Nucleus accumbens (tissue), 56 donors: ENCODE measurements at places on chromosomes 16 and 17.
A peak's percentile ranks its signal among the peaks of the same experiment; 100 is the strongest.

DNA sequence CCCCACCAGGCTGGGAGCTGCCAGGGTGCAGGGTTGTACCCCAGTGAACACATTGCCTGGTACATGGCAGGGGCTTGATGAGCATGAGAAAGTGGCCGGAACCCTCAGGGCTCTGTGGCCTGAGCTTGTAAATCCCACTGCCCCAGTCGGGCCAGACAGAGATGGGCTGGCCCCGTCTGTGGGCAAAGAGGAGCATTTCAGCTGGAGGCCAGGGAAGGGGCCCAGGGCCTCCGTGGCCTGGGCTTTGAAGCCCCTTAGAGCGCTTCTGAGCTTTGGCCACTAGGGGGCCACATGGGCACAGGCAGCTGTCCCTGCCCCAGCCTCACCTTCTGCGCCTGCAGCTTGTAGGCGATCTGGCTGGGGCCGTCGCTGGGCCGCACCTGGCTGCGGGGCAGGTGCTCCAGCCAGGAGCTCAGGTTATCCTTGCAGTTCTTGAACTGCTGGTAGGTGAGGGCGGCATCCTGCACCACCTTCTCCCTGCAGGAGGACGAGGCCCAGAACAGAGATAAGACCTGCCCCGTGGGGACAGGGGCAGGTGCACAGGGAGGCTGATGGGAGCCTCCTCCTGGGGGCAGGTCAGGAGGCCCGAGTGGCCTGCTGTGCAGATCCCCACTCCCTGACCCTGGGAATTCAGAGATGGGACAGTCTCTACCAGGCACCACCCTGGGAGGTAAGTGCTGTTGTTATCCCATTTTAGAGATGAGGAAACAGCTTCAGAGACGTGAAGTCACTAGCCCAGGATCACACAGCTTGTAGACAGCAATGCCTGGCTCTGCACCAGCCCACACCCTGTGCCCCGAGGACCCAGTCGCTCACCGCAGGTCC is 12.8 kb downstream of the EVPL start:
- DNase-seq: no peak

DNA sequence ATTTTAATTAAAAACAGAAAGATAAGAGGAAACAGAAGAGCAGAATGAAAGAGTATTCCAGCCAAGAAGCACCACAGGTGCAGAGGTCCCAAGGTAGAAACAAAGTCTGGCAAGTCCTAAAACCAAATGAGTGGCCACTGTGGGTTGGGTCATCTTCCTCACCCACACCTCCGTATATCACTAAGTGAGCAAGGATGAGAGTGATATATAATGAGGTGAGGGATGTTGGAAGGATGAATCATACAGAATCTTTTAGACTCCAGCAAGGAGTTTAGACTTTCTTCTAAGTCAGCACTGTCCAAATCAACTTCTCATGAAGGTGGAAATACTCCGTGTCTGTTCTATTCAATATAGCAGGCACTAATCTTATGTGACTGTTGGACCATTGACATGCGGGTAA is 70.8 kb downstream of the SHISA9 start:
- no peak for DNase-seq

DNA sequence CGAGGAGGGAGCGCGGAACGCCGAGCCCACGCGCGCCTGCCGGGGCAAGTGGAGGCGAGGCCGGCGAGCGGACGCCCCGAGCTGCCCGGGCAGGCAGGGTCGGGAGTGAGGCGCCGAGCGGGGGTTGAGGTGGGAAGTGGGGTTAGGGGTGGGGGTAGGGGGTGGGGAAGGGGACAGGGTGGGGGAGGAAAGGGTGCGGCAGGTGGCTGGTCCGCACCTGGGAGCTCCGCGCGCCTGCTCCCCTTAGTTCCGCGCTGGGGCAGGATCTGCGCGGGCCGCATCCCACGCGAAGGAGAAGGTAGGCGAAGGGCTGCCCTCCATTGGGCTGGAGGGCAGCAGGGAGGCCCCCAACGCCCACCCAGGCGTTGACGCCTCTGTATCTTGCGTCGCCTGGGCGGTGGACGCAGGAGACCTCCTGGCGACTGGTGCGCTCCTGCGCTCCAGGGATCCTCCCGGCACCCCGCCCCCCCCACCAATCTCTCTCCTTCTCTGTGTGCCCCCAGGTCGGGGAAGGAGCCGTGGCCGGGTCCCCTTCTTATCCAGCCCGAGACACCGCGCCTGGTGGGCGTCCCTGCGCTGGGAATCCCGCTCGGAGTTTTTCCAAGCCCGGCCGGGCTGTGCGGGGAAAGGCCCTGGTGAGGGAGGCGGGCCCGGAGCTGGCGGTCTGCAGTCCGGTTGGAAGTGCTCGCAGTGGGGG is 51.3 kb upstream of the AMZ2 start:
- no peak for DNase-seq

DNA sequence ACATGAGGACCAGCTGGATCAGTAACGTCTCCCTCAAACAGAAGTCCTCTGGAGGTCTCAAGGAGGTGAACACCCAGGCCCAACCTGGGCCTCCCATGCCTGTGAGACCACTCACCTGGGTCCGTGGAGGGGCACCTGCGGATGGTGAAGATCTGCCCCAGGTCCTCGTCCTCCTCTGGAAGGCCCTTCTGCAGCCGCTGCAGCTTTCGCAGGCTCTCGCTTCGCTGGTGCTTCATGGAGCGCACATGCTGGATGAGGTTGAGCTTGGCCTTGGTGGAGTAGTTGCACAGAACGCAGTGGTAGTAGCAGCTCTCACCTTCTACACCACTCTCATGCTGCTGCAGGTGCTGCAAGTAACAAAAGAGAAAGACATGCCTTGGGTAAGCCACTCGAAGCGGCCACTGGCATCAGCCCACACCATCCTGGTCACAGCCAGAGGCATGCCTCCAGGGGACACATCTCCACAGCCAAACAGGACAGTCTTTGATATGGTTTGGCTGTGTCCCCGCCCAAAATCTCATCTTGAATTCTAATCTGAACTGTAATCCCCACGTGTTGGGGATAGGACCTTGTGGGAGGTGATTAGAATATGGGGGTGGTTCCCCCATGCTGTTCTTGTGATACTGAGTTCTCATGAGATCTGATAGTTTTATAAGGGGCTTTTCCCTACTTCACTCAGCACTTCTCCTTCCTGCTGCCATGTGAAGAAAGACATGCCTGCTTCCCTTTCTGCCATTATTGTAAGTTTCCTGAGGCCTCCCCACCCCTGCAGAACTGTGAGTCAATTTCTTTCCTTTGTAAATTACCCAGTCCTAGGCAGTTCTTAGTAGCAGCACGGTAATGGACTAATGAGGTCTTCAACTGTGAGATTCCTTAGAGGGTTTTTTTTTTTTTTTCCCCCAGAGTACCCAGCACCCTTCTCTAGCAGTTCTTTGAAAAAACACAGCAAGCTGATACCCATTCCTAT is 158.0 kb downstream of the ZFHX3 start:
- no peak for DNase-seq

DNA sequence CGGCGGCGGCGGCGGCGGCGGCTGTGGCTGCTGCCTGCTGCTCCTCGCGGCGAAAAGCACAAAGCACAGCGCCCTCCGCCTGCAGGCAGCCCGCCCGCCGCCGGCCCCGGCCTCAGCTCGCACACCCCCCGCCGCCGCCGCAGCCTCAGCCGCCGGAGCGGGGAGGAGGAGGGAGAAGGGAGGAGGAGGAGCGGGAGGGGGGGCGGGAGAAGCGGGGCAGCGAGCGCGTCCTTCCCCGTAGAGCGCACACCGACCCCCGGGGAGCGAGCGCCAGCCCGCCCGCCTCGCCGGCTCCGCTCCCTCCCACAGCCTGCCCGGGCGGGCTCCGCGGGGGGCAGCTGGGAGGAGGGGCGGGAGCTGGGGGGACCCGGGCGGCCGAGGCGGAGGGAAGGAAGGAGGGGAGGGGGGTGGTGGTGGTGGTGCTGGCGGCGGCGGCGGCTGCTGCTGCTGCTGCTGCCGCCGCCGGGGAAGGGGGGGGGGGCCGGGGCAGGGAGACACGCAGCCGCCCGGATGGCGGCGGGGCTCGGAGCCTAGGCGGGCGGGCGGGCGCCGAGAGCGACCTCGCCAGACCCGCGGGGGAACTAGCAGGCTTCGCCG is at the start of gene UBTF:
Gene UBTF, minus strand, starts transcription at position 60 of the 597 bp plus-strand sequence. CDS start 1,446 bp downstream, outside the sequence.
- peak; percentile 49 for DNase-seq
